ENCODE measurements at places on chromosomes 2 and 18. TPM values are rescaled to one million over a fixed set of nuclear protein-coding genes. Genes with fewer than 3 reads are reported as not detected.
A peak's percentile ranks its signal among the peaks of the same experiment; 100 is the strongest.

The CRYGD gene
- total RNA-seq: not detected

DNA sequence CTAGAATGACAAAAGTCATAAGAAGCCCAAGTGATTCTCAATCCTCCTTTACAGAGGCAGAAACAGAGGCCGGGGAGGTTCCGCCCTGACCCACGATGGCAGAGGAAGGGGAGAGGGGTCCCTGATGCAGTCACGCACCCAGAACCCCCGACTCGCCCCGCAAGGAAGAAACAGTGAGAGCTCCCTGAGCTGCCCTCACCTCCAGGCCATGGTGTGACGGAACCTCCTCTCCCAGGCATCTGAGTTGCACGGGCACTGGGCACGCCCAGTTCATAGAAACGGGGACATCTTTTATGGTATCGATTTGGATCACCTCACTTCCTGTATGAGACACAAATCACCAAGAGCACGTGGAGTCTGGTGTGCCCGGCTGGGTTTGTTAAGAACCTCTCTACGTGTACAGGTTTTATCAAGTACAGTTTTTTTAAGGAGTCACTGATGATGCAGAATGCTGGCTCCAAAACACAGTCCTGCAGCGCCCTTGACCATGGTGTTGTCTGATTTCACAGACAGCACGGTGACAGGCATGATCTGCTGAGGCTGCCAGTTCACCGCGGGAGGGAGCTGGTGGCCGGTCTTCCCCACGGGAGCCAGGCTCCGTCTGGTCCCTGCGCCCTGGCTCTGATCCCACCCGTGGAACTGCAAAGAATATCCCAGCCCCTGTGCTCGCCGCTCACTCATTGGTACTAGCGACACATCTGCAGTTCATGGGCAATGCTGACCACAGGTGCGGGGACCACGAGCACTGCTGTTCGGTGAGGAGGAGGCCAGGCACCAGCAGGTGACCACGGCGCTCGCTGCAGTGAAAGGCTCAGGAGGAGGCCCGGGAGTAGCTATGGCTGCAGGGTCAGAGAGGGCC, 35.6 kb downstream of the PXDN start:
- peak overlapping the region; percentile 90 for H3K27ac ChIP-seq
- peaks cover 5% of the 10 kb centered on the region for H3K36me3 ChIP-seq
- no peak for DNase-seq

- DNase-seq: no peak
- H3K36me3 ChIP-seq: no peaks in the 10 kb centered on the region
- H3K27me3 ChIP-seq: no peaks in the 10 kb centered on the region
These were observed 218.8 kb downstream of the SCG2 start for GRCh38 chr2:223383315-223383714.

The SP3 gene
- 109 TPM for total RNA-seq

GRCh38 chr2:8212239-8212638, 469.6 kb upstream of the ID2 start:
- no peak for DNase-seq
- H3K4me3 ChIP-seq: no peak overlapping the region
- peaks cover 2% of the 10 kb centered on the region for H3K4me1 ChIP-seq
- no peak overlapping the region for H3K27ac ChIP-seq
- no peaks in the 10 kb centered on the region for H3K36me3 ChIP-seq
- no peaks in the 10 kb centered on the region for H3K27me3 ChIP-seq

The ANKRD29 gene
- 4.0 TPM for total RNA-seq

The ITGA4 gene
- 19.5 TPM for total RNA-seq

The ASXL3 gene
- total RNA-seq: 8.2 TPM

- peak; percentile 26 for DNase-seq
- no peaks in the 10 kb centered on the region for H3K4me1 ChIP-seq
These were observed 674.7 kb downstream of the PLCL1 start for GRCh38 chr2:198479065-198479464.

- H3K27ac ChIP-seq: no peak overlapping the region
- no peaks in the 10 kb centered on the region for H3K36me3 ChIP-seq
- H3K27me3 ChIP-seq: no peaks in the 10 kb centered on the region
- H3K4me1 ChIP-seq: no peaks in the 10 kb centered on the region
- no peak overlapping the region for H3K4me3 ChIP-seq
These were observed 99.4 kb upstream of the EPHA4 start for GRCh38 chr2:221671515-221671914.
